ENCODE measurements at places on chromosomes 6 and 20. TPM values are rescaled to one million over a fixed set of nuclear protein-coding genes. Genes with fewer than 3 reads are reported as not detected.

- DNase-seq: no peak
These were observed 126.8 kb downstream of the MTHFD1L start for GRCh38 chr6:150992262-150992661.

DNA sequence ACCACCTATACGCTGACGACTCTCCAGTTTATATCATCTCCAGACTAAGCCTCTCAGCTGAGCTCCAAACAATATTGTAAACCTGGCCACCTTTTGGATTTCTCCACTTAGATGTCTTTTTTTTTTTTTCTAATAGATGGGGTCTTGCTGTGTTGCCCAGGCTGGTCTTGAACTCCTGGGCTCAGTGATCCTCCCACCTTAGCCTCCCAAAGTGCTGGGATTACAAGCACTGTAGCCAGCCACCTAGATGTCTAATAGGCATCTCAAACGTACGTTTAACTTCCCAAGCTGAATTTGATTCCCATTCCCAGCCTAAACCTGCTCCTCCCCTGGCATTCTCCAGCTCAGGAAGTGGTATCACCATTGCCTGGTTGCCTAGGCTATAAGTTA, 5.2 kb downstream of the DDR1 start:
- no peak for DNase-seq

GRCh38 chr20:58394801-58395200, 5.8 kb downstream of the VAPB start:
- no peak for DNase-seq

- DNase-seq: peak; percentile 60
These were observed 19.3 kb downstream of the JARID2 start for GRCh38 chr6:15264902-15265761.

GRCh38 chr6:42610416-42610815, 46.6 kb downstream of the UBR2 start:
- no peak for DNase-seq

GRCh38 chr6:110646951-110647910, 168.0 kb downstream of the CDK19 start:
- no peak for DNase-seq

DNA sequence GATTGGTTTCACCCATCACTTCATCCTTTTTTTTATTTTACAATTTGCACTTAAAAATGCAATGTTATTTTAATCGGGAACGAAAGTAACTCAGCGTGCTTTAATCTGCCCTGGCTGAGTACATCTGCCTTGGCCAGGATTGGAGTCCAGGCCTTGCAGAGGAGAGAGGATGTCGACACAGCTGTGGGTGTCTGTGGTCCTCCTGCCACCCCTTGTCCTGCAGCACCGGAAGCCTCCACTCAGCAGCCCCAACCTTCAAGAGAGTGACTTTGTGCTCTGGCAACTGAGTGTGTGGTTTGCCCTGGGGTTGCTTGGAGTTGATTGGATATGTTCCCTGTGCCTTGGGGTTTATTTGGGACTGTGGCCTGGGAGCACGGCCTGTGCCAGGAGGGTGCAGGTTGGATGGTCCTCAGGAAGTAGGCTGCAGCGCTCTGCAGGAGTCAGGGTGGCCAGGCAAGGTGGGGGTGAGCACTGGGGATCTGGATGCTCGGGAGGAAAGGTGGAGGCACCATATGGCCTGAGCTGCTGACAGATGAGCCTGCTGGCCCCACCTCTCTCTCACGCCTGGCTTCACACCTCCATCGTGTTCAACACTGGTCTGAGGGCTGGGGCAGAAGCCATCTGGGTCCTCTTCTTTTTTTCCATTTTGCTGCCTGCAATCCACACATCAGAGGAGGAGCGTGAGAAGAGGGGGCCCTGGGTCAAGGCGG, 4.3 kb downstream of the MYT1 start:
- DNase-seq: no peak

- peak; percentile 74 for DNase-seq
These were observed 29.4 kb upstream of the TAGAP start for GRCh38 chr6:159074120-159074684.

DNA sequence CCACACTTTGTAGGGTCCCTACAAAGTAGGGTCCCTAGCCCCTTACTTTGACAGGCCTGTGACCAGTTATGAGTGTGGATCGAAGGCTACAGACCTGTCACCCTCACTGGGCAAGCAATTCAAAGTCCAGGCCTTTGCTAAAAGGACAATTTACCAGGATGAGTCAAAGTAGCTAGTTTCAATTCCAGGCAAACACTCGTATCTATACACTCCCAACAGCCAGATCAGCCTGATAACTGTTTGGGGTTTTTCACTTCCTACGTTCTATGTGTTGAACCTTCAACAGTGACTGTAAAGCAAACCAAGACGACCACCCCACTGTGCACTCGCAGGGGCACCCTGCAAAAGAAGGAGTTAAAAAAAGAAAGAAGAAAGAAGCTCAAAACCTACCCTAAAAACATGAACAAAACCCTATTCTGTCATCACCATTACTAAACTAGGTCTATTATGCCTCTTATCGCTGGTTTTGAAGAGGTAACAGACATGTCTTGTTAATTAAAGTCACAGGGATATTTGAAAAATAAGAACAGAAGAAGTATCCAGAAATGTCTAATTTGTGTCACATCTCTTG, 3.2 kb downstream of the GFOD1 start:
- no peak for DNase-seq

DNA sequence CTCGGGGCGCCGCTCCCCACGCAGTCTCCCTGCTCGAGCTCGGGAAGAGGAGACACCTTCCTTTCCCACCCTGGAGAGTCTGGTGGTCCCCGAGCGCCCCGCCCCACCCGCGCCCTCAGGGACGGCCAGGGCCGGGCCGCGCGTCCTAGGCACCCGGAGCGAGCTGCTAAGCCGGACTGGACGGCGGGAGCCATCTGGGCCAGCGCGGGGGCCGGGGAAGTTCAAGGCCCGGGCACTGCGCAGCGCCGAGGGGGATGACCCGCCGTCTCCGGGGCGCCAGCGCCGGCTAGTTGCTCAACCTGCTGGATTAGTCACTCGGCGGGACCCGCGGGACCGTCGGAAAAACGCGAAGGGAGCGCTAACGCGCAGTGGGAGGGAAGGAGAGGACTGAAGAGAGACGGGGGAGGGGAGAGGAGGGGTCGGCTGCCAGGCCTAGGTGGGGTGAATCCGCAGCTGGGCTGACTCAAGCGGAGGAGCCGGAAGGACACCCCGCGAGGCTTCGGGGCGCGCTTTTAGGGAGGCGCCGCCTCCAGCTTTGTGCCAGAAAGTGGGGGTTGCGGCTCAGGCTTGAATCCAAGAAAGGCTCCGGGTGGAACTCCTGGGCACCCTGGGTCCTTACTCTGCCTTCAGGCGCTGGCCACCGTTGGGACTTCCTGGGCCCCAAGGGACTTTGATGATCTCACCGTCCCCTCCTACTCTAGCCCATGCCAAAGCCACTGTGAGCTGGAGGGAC, 75.7 kb upstream of the FOXP4 start:
- DNase-seq: peak; percentile 32

GRCh38 chr20:12723811-12724210, 285.0 kb upstream of the SPTLC3 start:
- DNase-seq: no peak

DNA sequence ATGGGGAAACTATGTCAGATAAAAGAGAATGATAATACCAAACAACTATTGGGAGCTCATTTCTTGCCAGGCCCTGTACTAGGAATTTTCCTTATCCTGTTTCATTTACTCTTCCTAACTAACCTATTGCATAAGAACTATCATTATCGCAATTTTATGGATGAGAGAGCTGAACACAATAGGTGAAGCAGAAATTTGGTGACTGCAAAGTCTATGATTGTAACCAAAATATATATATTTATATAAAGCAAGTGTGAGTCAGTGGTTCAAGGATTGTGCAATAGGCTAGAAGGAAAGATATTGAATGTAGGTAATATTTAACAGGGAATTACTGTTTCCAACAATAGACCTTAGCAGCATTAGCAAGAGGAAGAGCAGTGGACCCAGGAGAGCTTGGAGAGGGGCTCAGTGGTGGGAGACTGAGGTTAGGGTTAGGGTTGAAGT, 181.1 kb upstream of the TENT5A start:
- no peak for DNase-seq

DNA sequence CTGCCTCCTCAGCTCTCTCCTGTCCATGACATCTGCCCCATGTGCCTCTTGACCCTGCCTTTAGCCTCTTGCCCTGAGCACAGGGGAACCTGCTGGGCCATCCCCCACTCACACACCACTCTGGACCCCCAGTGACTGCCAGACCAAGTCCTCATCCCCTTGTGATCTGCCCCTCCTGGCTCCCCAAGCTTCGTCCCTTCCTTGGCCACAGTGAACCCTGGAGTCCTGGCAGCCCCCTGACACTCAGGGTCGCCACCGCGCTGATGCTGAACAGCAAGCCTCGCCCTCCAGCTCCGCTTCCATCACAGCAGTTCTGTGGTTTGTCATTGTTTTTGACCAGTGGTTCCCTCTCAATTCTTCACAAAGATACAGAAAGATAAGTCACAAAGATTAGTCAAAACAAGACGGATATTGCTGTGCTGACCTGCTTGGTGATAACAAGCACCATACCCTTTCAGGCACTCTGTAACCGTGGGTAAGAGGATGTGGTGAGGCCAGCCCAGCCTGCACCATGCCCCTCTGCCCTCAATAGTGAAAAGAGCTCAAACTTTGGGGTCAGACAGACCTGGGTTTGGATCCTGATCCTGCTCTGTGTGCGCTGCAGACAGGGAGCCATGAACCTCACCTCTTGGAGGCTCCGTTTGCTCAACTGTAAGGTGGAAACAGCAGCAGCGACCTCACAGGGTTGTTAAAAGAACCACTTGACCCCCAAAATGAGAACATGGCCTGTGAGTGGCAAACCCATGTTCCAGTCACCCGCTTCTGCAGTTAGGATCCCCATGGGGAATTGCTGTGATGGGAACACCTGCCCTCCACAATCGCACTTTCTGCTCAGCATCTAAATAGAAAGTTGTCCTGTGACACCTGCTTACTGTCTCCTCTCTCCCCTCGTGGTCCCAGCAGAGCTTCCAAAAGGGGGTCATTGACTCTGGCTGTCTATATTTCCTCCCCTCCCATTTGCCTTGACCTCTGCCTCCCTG, 114.5 kb downstream of the TOX2 start:
- no peak for DNase-seq

GRCh38 chr6:17102258-17102870, 514 bp downstream of the STMND1 start:
- no peak for DNase-seq

GRCh38 chr6:10540073-10540746, 19.1 kb downstream of the GCNT2 start:
- no peak for DNase-seq

DNA sequence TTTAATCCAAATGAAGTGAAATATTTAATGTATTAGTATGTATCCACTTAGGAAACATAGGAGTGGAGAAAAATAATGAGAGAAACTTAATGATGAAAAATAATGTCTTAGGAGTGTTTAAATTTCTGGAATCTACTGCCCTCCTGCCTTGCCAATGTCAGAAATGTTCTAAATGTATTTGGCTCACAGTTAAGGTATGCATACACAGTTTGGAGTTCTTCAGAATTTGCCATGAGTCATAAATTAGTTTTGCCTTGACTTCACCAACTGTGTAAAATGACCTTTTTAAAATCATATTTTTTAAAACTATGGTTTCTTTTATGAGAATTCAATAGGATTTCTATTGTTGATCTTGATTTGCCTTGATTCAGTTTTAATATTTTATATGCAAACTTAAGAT, 191.7 kb upstream of the HSF2 start:
- no peak for DNase-seq

- no peak for DNase-seq
These were observed 574.1 kb upstream of the CHD6 start for GRCh38 chr20:42192321-42192720.

- DNase-seq: no peak
These were observed 19.5 kb downstream of the SLC22A1 start for GRCh38 chr6:160141001-160141726.

DNA sequence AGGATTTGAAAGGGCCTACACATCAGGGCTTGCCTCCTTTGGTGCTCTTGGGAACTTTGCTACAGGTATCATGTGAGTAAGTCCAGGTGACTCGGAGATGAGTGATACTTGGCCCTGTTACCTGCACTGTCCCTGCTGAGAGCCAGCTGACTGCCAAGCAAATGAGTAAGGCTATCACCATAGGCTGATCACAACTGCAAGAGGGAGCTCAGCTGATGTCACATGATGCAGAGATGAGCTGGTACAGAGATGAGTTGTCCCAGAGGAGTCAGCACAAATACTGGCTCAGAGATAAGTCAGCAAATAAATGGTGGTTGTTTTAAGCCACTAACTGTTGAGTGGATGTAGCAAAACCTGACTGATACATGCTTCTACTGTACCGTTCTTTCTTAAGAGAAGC, 41.4 kb downstream of the LAMP5 start:
- DNase-seq: no peak

DNA sequence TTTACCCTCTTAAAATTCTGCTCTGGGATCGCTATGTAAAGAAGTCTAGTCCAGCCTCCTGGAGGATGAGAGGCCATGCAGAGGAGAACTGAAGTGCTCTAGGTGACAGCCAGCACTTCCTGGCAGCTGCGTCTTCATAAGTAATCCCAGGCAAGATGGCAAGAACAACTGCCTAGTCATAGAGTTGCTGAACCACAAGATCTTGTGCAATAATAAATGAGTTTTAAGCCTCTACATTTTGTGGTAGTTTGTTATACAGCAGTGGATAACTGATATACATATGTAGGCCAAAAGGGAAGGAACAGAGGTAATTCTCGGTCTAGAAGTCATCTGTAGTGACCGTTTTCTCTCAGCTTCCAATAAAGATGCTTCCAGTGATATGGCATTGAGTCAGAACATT, 103.8 kb upstream of the FLRT3 start:
- DNase-seq: no peak

DNA sequence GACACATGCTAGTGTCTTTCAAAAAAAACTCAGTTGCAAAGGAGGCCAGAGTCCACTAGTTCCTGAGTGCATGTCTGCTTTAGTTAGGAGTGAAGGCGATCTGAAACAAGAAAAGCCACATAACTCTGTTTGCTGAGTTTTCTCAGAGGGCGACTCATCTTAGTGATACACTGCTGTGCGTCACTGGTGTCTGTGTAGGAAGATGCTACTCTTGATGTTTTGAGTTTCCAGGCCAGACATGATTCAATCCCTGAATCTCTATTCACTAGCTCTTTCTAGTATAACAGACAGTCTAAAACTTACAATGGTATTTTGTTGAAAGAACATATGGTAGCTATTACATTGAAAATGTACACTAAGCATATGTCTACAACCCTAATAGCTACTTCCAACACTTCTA, 60.9 kb downstream of the GFRAL start:
- DNase-seq: no peak

The TRIM10 gene
- not detected for total RNA-seq

The FNDC11 gene
- 121 TPM for total RNA-seq

The CGA gene
- not detected for total RNA-seq

The SLC32A1 gene
- total RNA-seq: 0.55 TPM

The TRDN gene
- 3.7 TPM for total RNA-seq

The HLA-DQB2 gene
- 0.62 TPM for total RNA-seq

The ZNF184 gene
- total RNA-seq: 17.5 TPM

The PDE7B gene
- total RNA-seq: 6.9 TPM

The CUTA gene
- 139 TPM for total RNA-seq

The TPD52L1 gene
- 20.6 TPM for total RNA-seq

The SCRT2 gene
- 0.19 TPM for total RNA-seq

The APOBEC2 gene
- total RNA-seq: 0.87 TPM

The SAMD10 gene
- 10.7 TPM for total RNA-seq
